Activated CD8-positive, alpha-beta memory T cell treated with anti-CD3 and anti-CD28 coated beads for 36 hours (primary cell): ENCODE measurements at places on chromosomes 5 and 9. TPM values are rescaled to one million over a fixed set of nuclear protein-coding genes. Genes with fewer than 3 reads are reported as not detected.

The GLDC gene
- 3.1 TPM for total RNA-seq

The PCDHB5 gene
- not detected for total RNA-seq

The CCL21 gene
- not detected for total RNA-seq

The SOHLH1 gene
- not detected for total RNA-seq

The SNX24 gene
- 3.0 TPM for total RNA-seq

The PRLR gene
- total RNA-seq, result not detected

The ELOVL7 gene
- 0.04 TPM for total RNA-seq

The OBP2B gene
- total RNA-seq, result not detected

The SLC6A7 gene
- total RNA-seq, result not detected

The F2RL1 gene
- total RNA-seq, result 2.5 TPM

The LCP2 gene
- 239 TPM for total RNA-seq

The PCDHA1 gene
- not detected for total RNA-seq

The TRIM32 gene
- 11.8 TPM for total RNA-seq

The DAB2IP gene
- 0.08 TPM for total RNA-seq

The ANKRD55 gene
- total RNA-seq, result not detected
